Glutamatergic neuron (in vitro differentiated cells): ENCODE measurements at places on chromosomes 11 and 22.
A peak's percentile ranks its signal among the peaks of the same experiment; 100 is the strongest.

- no peak for DNase-seq
Observed at GRCh38 chr11:126079621-126080124, 17.0 kb upstream of the CDON start.

DNA sequence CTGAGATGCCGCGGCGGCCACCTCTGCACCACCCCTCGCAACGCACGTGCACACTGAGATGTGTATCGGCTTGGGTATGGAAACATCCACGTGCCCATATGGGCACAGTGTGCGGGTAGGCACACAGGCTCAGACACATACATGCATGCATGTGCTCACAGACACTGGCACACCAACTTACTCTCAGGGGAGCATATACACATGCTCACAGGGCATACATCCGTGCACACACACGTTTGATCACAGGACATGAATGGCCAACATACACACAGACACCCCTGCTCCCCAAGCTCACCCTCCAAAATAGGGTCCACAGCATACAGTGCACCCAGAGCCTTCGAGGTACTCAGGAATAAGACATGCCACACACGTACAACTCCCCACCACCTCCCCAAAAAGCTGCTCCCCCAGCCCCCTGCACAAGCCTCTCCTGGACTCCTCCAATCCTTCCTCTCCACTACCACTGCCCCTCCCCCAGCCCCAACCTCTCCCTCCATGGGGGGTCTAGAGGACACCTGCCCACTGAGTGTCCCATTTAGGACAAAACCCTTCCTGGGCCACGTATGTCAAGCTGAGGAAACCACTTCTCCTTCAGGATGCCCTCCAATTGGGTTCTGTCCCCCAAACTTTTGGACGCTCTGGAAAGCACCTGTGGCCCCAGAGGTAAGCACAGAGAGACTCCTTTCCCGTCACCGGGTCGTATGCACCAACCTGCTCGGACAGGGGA lies 53.1 kb downstream of the SLC22A12 start:
- DNase-seq: no peak

DNA sequence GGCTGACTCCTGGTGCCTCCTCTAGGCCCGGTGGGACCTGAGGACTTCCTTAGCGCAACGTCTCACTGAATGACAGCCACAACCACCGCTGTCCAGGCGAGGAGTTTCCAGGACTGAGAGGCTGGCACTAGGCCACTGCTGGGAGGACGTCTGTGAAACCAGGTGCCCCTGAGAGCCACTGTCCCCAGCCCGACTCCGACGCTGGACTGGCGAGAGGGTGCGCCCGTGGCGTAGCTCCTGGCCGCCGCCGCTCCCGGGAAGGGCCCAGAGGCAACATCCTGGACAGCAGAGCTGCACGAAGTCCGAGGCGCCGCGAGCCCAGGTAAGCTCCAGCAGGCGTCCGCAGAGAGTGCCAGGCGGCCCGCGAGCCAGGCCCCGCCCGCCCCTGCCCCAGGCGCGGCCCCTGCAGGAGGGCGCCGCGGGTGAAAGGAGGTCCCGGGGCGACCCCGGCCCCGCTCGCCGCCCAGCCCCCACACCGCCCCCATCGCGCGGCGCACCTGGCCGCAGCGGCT lies 525 bp downstream of the DGCR2 start:
- peak; percentile 65 for DNase-seq

DNA sequence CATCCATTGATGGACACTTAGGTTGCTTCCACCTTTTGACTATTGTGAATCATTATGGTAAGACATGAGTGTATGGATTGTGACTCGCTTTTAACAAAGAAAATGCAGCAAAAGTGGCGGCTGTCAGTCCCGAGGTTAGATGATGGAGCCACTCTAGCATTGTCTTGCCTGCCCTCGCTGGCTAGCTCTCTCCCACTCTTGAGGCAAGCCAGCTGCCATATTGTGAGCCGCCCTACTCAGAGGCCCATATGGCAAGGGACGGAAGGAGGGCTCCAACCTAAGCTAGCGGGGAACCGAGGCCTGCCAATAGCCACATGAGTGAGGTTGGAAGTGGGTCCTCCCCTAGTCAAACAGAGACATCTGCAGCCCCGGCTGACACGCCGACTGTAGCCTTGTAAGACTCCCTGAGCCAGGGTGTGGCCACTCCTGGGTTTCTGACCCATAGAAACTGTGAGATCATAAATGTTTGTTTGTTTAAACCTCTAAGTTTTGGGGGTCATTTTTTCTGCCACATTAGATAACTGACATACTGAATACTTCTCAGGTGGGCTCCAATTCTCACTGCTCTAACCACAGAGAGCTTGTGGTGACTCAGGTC lies 160.2 kb downstream of the LDLRAD3 start:
- DNase-seq: no peak

GRCh38 chr22:39318507-39319283 lies 728 bp downstream of the RPL3 start:
- no peak for DNase-seq

- no peak for DNase-seq
Observed at GRCh38 chr11:1060410-1060809, 14.3 kb upstream of the MUC2 start.

GRCh38 chr22:45335021-45335818 lies 25.5 kb downstream of the FAM118A start:
- peak; percentile 42 for DNase-seq

- no peak for DNase-seq
Observed at GRCh38 chr11:125443767-125444311, 52.2 kb downstream of the FEZ1 start.

DNA sequence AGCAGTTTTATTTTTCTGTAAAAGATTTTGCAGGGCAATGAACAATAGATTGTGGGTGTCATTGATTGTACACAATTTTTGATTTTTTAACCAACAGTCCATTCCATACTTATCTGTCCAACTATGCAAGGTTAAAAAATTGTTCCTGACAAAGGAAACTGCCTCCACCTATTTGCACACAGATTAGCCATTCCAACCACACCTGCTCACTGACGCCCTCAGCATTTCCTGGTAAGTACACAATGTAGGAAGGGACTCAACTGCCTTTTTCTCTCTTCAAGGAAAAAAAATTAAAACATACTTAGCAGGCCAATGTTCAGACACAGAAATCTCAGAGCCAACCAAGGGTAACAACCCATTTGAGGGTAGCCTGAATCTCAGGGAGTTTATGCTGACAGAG lies 4.3 kb upstream of the FUT4 start:
- no peak for DNase-seq

DNA sequence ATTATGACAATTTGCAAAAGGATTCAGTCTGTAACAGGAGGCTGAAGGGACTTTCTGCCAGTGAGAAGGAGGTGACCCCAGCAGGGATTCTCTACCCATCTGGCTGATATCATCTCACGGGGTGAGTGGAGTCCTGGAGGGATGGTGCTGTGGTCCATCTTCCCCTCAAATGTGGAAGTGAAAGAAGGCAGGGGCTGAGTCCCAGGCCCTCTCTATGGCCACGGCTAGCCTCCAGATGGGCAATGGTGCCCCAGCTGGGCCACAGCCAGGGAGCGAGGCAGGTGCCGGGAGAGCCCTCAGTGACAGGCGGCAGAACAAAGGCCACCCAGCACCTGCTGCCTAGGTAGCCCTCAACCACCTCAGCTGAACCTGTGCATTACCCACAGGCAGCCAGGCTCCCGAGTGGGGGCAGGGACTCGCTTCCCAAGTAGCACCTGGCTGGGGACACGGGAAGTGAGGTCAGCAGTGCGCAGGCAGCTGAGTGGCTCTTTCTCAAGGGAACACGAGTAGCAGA lies 6.7 kb downstream of the NECTIN1 start:
- DNase-seq: no peak

DNA sequence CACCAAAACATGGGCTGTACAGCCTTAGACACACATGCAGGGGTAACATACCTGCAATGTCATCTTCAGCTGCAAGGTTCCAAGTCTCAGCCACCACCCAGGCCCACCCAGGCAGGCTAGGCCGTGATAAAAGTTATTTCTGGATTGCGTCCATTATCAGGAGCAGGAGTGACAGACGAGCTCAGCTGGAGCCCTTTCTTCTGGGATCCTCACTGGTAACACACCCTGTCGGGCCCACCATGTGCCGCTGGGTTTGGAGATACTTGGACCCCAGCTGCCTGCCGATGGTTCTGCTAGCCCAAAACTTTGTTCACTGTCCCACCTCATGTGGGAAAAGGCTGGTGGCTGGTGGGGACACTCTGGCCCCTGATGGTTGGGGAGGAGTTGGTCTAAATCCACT lies 24.8 kb downstream of the TMPRSS5 start:
- no peak for DNase-seq

DNA sequence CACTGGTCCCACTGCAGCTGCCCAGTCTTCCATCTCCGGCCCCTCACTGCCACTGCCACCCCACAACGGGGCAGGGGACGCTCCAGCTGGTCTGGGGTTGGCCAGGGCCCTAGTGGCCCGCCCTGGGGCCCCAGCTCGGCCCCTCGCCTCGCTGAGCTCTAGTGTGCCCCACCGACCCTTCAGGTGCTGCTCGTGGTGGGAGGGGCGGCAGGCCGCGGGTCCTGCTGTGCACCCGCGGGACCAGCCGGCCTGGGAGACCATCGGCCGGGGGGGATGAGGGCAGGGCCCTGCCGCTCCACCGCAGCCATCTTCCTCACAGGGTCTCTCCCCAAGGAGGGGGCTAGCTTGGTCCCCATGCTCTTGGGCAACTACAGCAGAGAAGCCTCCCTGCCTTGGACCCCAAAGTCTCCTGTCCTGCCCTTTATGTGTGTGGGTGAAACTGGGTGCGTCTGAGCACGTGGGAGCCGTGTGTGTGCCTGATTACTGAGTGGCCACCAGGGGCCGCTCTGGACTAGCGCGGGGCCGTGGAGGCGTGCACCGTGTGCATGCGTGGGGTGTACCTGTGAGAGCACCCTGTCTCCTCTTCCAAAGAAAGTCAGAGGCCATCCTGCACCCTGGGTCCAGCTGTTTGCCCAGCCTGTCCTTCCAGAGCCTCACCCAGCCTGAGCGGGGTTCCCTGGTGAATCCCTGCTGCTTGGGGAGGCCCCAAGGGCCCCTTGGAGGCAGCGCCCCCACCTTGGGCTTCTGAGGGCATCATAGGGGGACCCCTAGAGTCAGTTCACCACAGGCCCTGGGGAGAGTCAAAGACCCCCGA lies 6.0 kb upstream of the ACR start:
- DNase-seq: no peak

DNA sequence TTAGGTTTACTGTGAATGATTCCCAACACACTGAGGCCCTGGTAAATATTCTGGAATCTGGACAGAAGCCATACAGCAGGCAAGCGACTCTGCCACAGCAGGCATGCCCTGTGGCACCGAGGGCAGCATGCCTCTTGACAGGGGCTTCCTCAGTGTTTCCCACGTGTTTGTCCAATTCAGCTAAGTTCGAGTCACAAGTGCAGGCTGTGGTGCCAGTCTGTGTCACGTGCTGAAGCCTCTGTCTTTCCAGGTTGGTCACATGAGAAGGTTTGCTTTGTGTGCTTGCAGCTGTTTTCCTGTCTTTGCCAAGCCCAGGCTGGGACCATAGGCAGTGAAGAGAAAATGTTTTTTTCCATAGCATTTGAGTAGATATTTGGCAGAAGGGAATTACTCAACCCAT lies 2.4 kb upstream of the PPFIBP2 start:
- DNase-seq: no peak

DNA sequence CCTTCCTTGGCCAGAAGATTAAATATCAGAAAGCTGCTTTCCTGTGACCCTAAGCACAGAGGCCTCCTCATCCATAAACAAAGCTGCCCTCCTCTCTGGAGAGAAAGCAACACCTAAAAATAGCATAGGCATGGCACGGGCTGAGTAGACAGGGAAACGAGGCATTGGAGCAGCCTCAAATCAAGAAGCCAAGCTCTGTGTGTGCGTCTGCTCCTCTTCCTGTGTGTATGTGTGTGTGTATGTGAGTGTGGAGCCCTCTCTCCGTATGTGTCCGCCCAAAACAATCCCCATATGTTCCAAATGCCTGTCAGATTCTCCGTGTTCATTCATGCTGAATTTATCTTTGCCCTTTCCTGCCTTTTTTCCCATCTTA lies 24.0 kb downstream of the KCNJ5 start:
- DNase-seq: no peak

DNA sequence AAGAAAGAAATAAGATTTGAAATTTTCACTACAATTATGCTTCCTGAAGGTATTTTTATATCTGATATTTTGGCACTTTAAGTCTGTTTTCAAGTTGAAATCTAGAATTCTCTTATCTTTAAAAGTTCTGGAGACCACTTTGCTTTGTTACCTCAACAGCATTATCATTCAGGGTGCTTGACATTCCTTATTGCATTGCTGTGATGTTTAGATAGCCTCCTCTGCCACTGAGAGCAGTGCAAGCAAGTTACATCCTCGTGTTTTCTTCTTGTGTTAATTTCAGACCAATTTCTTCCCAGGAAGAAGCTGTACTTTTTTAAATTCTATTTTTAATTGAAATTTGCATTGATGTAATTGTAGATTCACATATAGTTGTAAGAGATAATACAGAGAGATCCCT lies 333.9 kb upstream of the KIRREL3 start:
- no peak for DNase-seq

DNA sequence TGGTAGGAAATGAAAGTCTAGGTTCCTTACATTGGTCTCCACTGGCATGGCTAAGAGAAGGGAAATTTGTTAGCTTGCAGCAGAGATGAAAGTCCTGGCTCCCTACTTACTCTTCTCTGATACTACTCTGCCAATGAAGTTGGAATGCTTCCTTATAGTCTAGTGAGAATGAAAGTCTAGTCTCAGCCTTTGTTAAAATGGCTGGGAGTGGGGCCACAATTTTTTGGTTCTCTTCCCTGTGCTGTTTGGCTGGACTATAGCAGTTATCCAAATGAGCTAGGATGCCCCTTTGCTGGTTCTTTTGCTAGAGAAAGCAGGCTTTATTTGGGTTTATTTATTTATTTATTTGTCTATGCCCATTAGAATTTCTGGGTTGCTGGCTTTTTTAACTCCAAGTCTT lies 414.3 kb downstream of the AASDHPPT start:
- no peak for DNase-seq

DNA sequence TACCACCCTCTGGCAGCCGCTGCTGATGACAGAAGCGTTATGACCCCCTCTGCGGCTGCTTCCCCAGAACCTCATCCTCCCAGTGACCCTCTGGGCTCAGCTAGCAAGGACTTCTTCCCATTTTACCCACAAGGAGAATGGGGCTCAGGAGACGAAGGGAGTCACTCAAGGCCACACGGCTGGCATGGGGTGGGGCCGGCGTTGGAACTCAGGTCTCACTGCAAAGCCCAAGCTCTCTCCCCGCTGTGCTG lies 16.8 kb upstream of the SUN2 start:
- no peak for DNase-seq

GRCh38 chr22:22680396-22680795 lies 36.0 kb downstream of the GGTLC2 start:
- no peak for DNase-seq

DNA sequence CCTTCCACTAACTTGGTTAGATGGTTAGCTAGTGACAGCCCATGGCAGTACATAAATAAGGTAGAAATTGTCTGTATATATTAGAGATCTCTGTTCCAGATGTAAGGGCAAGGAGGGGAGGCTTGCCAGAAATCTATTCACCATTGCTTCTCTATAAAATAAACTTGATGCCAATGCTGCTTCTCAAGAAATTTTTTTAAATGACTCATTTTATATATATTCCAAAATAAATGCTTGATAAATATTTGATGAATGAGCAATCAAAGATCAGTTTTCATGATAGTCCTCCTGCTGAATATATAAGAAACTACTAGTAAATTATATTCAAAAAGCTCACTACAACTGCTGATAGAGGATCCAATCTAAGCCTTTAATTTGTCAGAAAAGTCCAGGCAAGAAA lies 710.6 kb upstream of the CCDC179 start:
- DNase-seq: no peak
